Brain microvascular endothelial cell (primary cell): ENCODE measurements at places on chromosomes 6 and 20.
A peak's percentile ranks its signal among the peaks of the same experiment; 100 is the strongest.

DNA sequence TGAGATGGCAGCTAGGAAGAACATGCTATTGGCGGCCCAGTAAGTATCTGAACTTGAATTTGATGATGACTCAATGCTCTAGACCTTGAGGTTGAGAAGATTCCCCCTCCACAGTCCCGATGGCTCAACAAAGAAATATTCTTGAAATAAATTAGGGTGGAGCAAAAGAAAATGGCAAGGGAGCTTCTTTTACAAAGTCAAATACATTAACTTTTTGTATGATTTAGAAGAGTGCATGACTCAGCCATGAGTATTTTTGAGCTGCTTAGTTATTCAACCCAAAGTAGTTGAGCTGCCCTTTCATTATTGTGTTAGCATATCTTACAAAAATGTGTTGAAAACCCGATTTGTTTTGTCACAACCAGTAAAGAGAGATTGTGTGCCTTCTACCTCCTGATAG is 7.6 kb downstream of the TFAP2C start:
- DNase-seq: peak; percentile 38

GRCh38 chr6:79628466-79629288 is 2.5 kb upstream of the SH3BGRL2 start:
- no peak for DNase-seq

DNA sequence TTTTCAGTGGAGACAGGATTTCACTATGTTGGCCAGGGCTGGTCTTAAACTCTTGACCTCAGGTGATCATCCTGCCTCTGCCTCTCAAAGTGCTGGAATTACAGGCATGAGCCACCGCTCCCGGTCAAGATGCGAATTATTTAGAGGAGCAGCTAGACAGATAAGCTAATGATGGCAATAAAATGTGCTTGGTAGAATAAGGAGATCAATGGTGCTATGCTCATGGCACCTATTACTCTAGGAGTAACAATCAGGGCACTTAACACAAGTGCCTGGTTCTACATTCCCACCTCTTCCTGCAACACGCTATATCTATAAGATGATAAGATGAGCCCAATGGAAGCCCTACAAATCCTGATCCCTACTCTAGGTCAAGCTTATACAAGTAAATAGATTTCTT is 61.4 kb upstream of the LOC128125822 start:
- no peak for DNase-seq

DNA sequence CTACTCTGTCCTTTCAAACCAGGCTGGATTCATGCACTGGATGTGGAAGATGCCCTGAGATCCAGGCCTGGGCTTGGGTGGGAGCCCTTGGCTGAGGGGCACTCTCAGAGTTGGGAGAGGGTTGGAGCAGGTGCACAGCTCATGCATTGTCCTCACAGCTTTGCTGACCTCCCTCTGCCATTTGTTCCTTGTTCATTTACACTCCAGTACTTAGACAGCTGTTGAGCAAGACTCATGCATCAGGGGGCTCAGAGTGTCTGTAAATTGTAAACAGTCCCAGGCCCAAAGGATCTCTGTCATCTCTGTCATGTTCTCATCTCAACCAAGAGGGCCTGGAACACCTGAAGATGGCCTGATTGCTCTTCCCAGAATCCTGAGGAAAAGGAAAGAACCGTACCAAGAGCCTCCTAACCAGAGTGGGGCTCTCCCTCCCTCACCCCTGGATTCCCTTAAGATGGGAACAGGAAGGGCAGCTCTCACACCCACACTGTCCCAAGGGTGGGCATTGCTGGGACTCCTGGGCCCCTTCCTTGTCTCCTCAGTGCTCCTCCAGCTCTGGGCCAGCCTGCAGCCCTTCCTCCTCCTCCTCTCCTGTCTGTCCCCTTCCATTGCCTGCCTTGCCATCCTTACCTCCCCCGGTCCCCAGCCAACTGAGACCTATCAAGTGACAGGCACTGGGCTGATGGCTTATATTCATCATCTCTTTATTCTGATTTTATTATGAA is 132.9 kb downstream of the FOXO3 start:
- DNase-seq: no peak

DNA sequence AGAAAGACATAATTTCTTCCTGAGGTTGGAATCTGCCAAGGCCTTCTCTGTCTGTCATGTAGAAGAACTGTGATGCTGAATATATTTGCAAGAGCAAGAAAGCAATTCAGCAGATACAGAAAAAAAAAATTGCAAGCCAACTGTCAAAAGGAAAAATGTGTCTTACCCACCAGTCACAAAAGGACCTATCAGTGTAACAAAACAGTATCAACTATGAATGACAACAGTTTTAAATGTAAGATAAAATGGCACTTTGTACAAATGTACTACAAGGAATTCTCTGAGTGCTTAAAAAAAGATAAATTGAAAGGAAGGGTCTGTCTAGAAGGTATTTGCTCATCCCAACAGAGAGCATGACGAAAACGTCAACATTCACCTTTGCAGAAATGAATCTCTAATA is 185.3 kb upstream of the TFAP2D start:
- no peak for DNase-seq
